ENCODE measurements at places on chromosomes 4 and X.

GRCh38 chr4:108035691-108036090 lies 46.0 kb downstream of the HADH start:
- DNase-seq = no peak

DNA sequence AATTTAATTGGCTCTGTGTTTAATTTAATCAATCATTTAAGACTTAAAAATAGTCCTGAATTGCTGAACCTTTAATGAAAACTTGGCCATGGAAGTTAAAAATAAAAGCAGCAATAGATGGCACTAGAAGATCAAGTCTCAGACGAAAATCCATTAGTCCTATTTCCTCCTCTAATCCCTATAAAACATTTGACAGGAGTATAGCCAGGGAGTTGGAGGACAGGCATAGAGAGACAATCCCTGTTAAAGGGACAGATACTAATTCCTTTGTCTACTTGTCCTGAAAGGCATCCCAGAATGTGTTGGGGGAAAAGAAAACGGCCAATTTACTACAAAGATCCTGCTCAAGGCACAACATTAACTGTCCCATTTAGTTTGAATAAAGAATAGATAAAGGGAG lies 276.3 kb upstream of the TACR3 start:
- no peak for DNase-seq

DNA sequence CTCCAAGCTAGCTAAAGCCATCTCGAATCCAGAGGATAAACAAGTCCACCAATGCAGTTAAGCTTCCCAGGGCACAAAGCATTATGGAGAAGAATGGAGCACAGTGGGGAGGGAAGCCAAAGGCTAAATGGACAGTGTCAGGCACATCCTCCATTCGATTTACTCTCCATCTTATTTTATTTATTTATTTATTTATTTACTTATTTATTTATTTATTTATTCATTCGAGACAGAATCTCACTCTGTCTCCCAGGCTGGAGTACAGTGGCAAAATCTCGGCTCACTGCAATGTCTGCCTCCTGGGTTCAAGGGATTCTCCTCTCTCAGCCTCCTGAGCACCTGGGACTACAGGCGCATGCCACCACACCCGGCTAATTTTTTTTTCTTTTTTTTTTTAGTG lies 26.3 kb upstream of the EIF4E start:
- DNase-seq = no peak

DNA sequence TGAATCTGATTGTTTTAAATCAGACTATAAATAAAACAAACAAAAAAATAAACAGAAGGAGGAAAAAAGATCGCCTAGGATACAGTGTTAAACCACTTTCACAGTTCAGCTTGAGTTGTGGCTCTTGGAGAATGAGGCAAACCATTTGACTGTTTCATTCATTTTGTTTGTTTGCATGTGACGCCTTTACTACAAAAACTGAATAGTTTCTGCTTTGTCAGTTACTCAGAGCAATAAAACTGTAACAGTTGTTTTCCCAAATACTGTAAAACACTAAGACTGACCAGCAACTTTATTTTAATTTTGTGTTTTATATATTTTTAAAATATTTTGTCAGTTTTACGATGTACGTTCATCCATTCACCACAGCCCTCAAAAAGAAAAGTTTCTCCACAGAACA lies 214.5 kb downstream of the FBXW7 start:
- no peak for DNase-seq

DNA sequence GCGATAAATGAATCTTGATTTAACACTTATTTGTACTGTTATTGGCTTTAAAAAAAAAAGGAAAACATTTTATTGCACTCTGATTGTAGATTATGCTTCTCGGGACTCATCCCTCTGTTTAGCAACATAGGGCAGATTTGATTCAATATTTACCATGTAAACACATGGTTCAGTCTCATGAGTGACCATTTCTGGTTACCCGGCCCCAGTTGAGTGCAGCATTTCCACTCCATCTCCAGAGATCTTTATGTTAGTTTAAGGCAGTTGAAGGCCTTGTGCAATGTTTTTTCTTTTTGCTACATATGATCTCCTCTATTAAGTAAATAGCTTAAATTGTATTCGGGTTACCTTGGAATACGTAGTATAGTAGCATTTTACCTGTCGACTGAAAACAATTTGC lies 143.3 kb upstream of the RPS6KA3 start:
- no peak for DNase-seq

DNA sequence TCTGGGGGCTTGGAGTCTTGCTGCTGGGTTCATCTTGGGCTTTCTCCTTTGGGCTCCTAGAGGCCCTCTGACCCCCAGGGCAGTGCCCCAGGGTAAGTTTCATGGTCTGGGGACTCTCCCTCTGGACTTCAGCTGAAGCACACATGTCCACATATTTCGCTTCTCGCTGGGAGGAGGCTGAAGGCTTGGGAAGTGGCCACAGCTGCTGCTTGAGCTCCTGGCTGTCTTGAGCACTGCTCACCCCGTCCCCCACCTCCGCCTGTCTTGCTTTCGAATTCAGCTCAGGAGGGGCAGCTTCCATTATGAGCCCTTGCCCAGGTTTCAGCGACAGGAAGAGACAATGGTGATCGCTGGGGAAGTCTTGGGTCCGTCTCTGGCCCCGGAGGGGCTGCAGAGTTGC lies 3.7 kb downstream of the C4orf54 start:
- DNase-seq = no peak

DNA sequence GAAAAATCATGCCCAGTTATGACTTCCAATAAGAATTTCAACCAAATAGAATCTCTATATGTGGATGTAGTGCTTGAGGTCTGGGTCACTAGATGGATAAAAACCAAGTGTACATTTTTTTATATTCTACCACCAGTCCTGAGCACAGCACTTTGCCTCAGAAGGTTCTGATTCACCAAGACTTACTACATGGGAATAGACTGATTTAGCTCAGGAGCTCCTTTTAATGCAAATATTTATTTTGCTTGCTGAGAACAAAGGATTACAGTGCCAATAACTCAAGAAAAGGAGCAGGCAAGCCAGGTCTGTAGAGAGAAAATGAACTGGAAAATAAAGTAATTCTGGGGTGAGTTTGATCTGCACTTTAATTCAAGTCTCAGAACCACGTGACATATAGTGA lies 6.4 kb upstream of the XK start:
- DNase-seq = no peak

GRCh38 chr4:161704653-161705052 lies 459.1 kb downstream of the FSTL5 start:
- DNase-seq = no peak

GRCh38 chrX:100447655-100448397 lies 37.8 kb upstream of the PCDH19 start:
- DNase-seq = no peak

GRCh38 chr4:34676400-34676799 lies 1567.9 kb downstream of the ARAP2 start:
- no peak for DNase-seq

GRCh38 chrX:84358271-84358670 lies 144.0 kb downstream of the HDX start:
- no peak for DNase-seq

DNA sequence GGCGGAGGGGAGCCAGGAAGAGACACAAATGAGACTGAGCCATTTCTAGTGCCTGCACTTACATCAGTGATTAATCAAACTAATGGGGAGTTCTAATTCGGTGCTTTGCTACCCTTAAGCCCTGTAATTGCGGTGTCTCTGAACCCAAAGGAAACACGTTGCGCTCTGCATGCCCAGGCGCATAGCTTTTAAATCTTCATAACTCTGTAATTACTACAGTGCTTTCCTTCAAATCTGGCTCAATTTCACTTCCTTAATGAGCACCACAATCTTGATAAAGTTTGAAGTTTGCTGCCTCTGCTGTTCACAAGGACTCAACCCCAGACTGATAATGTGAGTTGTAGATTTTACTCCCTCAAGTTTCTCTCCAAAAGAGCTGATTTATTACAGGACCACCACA lies 5.7 kb upstream of the NHS start:
- no peak for DNase-seq

DNA sequence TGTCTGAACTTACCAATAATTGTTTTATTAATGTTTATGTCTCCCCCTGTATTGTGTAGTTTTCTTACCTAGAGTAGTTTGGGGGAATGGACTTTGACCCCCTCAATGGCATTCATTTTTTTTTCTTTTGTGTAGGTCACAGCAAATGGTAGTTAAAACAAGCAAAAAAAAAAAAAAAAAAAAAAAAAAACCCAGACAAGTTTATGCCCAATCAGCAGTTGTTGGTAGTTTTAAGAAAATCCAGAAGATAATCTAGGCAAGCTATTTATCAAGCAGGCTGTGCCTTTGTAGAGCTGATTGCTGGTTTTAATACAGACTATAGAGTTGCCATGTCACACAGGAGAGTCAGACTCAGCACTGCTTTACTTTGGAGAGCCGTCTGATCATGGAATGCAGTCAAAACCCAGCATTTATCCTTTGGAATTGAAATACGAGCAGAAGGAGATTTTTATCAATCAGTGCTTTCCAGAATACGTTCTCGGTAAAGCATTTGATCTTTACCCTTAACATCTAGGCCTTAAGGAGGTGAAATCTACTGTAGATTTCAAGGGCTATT lies 16.6 kb downstream of the DCUN1D4 start:
- no peak for DNase-seq

DNA sequence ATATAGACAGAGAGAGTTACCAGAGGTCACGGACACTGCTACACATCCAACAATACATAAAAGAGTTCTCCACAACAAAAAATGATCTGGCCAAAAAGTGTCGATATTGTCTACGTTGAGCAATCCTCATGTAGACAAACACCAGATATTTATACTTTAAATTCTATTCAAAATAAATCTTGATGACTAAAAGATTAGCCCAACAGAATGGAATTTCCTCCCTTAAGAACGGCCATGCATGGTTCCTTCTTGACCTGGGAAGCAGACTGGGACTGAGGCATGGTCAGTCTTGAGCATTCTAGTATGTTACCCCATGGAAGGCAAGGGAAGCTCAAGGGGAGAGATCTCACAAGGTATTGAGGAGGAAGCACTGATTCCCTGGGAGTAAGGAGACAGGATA lies 43.5 kb downstream of the LHFPL1 start:
- DNase-seq = no peak

GRCh38 chrX:68929332-68930150 lies 100.7 kb downstream of the EFNB1 start:
- DNase-seq = no peak

- DNase-seq = no peak
Measured at GRCh38 chr4:94304365-94304971, 38.2 kb downstream of the HPGDS start.

DNA sequence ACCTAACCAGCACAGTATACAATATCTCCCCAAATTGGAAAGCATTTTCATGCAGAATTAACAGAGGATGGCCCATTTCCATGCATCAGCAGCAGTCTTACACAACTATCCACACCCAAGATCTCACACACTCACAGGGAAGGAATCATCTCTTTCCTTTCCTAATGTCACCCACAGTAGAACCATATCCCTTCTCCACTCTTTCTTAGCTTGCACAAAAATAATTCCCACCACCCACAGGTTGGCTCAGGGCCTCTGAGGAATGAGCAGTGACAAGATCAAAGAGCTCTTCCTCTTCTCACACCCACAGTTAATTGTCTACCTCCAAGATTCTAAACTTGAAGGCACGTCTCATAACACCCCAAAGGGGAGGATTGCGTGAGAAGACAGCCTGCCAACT lies 217.7 kb upstream of the VEGFC start:
- no peak for DNase-seq

DNA sequence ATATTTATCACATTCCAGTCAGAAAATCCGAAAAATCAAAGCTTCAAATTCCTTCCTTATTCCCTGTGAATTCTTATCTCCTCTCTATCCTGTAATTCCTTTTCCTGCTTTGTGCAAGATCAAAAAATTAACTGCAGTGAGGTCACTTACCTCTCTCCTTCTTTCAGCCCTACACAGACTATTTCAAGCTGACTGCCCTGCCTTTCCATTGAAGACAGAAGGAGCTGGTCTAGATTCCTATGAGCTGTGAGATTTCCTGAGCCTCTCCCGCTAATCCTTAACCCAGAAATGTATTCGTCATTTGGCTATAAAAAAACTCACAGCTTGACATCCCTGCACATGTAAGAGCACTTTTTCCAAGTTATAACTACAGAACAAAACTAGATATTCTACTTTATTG lies 26.6 kb downstream of the TRIML2 start:
- no peak for DNase-seq

DNA sequence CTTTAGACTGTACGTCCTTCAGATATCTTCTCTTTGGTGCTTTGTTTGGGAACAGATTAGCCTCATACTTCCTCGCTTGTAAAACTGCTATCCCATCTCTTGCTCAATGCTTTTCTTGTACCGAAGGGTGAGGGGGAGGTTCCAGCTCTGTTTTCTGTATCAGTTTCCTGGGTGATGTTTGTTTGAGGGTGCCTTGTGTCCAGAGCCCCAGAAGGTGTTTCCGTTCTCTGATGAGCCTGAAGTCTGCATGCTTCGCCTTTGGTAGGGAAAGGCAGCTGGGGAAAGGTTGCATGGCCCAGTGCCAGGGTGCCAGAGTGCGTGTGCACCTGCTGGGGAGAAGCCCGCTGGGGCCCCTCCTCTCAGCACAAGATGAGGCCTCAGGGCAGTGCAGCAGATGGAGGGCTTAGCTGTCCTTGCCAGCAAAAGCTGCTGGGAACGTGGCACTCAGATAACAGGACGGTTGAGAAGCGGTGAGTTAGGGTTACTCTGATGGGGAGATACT lies 73.7 kb downstream of the TBL1X start:
- no peak for DNase-seq

GRCh38 chr4:101307899-101308298 lies 39.4 kb downstream of the PPP3CA start:
- DNase-seq = no peak

DNA sequence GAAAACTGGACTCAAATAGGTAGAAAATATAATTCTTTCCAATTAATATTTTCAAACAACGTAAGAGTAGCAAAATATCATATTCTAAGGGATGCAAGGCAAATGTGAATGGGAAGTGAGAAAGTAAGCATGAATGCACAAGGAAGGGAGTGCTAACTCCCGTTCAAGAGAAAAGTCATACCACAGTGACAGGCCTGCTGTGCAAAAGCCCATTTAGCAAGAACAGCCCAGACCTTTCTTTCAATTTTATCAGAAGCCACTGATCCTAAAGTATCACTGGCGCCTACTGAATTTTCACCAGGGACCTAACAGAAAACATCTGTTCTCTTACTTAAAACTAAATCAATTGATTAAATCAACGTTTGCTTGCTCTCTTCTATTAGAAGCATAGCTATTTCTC lies 157.9 kb upstream of the DKK2 start:
- DNase-seq = no peak

GRCh38 chr4:16833722-16834121 lies 64.7 kb downstream of the LDB2 start:
- no peak for DNase-seq

DNA sequence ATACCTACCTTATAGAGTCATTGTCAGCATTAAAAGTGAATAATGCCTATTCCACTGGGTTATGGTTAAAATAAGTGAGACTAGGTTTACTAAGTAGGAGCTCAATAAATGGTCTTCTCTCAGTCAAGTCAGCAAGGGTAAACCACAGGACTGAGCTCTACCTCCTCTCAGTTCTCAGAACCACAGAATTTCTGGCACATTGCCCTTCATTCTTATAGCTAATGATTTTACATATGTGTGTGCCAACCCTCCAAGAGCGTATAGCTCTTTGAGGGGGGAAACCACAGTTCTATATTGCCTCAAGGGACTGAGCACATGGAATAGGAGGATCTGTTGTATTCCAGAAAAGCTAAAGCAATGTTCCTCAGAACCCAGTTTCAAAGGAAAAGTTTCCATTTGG lies 124.8 kb downstream of the ATG4A start:
- DNase-seq = no peak

- no peak for DNase-seq
Measured at GRCh38 chr4:182338063-182338462, 94.9 kb downstream of the TENM3 start.
